Type B pancreatic cell (in vitro differentiated cells): ENCODE measurements at places on chromosomes 3 and 15.
A peak's percentile ranks its signal among the peaks of the same experiment; 100 is the strongest.

GRCh38 chr3:188345223-188345622, 191.3 kb downstream of the LPP start:
- DNase-seq, result no peak

DNA sequence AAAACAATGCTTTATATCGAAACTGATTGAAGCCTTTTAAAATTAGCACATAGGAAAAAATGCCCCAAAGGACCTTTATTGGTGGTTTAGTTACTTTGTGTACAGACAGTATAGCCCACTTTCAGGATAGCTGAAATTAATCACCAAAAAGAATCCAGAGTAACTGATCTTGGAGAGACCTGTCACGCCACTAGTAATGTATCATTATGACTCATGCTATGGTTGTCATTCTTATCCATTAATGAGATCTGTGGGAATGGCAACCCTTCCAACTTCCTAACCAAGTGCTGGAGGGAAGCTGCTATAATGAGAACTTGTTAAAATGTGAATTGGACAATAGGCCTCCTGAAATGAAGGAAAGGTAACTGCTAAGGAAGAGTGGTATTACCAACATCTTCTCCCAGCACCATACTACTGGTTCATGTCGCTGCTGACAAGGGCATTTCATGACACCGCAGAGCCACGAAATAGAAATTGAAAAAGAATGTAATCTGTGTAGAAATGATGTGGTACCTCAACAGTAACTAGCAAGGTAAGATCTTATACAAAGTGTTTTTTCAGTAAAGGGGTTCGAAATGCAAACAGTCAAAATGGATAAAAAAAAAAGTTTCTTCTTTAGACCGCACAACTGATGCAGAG, 7.1 kb upstream of the EMC4 start:
- no peak for DNase-seq

- DNase-seq, result no peak
Observed at GRCh38 chr3:43171748-43172147, 65.9 kb upstream of the POMGNT2 start.

- DNase-seq, result peak; percentile 90
Observed at GRCh38 chr3:120908030-120908794, at the start of gene STXBP5L. Gene STXBP5L, plus strand, starts transcription at chr3:120908205. Its CDS starts 1,374 bp downstream, at chr3:120909579.

DNA sequence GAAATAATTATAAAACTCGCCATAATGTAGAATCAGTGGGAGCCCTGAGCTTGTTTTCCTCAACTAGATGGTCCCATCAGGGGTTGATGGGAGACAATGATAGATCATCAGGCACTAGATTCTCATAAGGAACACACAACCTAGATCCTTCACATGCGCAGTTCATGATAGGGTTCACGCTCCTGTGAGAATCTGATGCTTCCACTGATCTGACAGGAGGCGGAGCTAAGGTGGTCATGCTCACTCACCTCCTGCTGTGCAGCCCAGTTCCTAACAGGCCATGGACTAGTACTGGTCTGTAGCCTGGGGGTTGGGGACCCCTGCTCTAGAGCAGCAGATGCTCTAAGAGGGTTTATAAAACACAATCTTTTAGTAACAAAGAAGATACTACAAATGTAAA, 183.6 kb downstream of the ANXA2 start:
- DNase-seq, result no peak

DNA sequence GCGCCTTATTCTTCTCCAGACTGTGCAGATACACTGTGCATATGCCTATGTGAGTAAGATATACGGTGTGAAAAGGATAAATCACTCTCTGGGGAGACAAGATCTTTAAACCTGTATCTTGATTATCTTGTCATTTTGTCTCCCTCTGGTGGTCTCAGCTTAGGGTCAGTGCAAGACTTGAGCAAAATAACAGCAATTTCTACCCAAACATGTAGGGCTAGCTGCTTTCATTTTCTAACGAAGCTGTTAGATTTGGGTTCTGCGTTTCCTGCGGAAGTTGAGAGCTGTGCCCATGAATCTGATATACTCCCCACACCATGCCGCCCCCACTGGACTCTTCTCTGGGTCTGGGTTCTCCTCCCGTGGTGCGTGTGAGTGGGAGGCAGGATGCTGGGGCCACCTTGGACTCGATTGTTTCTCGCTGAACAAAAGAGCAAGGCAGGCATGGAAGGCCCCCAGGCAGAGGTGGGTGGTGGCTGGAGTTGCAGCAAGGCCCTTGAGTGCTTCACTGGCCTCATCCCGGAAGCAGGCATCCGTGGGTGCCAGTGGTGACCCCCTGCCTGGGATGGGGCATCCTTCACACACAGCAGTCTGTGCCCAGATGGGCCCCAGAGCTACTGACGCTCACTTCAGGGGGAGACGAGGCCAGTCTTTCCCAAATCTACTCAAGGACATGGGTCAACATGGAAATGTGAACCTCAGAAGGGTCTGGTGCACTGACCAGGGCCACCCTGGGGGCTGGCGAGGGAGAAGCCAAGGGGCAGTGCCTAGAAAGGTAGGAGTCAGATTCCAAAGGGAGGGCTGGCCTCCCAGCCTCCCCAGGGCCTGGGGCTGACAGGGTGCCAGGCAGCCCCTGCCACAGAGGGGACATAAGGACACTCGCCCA, 179.6 kb downstream of the NSMCE3 start:
- no peak for DNase-seq

DNA sequence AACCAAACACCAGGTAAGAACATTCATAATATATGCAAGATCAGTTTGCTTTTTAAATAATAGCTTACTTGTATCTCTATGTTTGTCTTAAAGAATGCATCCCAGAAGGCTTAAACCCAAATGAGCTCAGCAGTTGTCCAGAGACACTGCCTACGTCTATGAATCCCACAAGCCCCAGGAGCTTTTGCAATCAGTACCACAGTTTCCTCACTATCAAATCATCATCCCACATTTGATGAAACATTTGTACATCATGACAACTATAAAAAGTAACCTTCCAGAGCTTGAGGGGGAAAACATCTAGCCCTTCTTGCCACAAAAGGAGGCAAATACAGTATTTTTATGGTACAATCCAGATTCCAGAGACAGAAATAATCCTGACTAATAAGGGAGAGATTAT, 63.7 kb downstream of the ATP8B4 start:
- DNase-seq, result no peak

- DNase-seq, result no peak
Observed at GRCh38 chr3:5122741-5123706, 932 bp downstream of the ARL8B start.

GRCh38 chr3:7144697-7145308, 283.9 kb downstream of the GRM7 start:
- no peak for DNase-seq

DNA sequence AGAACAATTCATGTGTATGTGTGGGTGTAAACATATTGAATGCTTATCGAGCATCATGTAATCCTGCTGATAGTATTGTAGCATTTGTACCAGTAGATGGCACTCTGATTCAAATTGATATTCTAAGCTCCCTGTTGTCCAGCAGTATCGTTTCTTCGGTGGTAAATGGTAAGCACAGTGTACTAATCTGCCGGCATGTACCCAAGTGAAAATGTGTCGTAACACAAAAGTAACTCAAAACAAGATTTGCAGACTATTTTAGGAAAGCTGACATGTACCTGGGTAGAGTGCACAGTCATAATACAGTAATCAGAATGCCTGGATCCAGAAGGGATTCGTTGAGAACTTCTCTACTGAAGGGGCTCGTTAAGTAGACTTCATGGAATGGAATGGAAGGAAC, 31.7 kb upstream of the MNS1 start:
- no peak for DNase-seq

- DNase-seq, result no peak
Observed at GRCh38 chr3:94293793-94294195, 230.9 kb downstream of the NSUN3 start.

DNA sequence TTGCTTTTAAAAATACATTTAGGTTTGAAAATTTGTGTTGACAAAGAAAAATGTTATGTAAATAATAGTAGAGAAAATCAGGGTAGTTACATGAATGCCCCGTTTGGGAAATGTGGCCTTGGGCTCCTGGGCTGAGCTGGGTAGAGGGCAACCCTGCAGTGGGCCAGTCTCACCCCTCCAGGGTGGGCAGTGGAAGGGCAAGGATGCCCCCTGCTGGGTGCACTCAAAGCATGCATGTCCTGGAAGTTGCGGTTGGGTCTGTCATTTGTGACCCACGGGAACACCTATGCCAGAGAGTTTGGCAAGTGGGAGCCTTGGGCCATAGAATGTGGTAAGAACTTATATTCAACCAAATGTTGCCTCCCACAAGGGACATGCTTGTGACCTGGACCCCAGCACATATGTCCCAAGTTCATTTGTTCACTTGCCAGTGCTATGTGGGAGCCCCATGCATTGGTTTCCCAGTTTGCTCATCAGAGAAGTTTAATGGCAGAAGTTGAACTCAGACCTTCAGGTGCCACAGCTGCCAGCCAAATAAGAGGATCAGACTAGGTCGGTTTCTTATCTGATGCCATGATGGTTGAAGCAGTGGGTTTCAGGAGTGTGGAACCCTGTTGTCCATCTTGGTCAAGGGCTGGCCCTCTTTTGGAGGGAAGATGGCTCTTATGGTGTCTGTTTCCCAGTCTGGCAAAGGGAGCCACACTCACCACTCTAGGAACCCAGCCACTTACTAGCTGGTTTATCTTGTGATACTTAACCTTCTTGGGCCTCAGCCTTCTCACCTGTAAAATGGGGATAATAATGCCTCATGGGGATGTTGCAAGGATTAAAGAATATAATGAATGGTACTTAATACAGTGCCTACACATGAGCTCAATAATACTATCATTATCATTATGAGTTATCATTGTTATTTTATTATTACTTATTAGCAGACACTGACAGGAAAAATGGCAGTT, 2.5 kb upstream of the PLCB2 start:
- no peak for DNase-seq

- DNase-seq, result no peak
Observed at GRCh38 chr3:141690431-141691072, 47.5 kb upstream of the RNF7 start.

GRCh38 chr3:123026565-123027291, 835 bp downstream of the SEMA5B start:
- DNase-seq, result peak; percentile 70

- DNase-seq, result no peak
Observed at GRCh38 chr3:143266927-143267326, 147.4 kb downstream of the CHST2 start.

DNA sequence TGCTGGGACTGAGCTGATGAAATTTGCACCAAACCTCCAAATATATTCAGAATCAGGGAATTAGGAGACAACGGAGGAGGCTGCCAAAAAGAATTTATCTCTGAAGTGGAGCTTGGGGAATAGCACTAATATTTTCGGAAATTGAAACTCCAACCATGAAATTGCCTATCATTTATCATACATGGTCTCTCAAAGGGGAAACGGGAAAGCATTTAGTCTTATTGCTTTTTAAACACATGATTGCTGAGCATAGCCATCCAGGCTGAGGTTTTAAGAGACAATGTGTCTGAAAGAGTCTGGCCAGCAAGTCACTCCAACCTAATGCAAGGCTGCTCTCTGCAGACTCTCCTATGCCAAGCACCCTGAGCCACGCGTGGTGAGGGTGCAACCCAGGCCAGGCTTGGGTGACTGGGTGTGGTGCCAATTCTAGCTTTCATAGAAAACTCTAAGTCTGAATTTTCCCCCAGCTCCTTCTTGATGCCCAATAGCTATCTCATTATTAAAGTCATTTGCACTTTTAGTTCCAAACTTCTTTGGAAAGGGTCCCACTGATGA, 200.2 kb downstream of the RPLP1 start:
- DNase-seq, result peak; percentile 48

DNA sequence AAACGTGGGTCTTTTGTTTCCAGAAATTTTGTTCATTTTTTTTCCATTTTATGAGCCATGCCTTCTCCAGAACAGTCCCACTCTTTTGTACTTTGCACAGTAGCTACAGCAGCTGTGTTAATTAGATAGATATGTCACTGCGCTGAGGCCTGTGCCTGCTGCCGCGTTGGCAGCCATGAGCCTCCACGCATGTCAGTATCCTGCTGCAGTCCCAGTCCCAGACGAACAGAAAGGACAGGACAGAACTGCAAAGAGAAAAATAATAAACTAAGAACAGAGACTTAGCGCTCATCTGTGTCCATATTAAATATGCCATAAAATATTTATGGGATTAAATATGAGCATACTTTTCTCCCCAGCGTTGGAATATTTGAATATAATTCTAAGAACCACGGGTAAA, 442.4 kb upstream of the RARB start:
- DNase-seq, result no peak

DNA sequence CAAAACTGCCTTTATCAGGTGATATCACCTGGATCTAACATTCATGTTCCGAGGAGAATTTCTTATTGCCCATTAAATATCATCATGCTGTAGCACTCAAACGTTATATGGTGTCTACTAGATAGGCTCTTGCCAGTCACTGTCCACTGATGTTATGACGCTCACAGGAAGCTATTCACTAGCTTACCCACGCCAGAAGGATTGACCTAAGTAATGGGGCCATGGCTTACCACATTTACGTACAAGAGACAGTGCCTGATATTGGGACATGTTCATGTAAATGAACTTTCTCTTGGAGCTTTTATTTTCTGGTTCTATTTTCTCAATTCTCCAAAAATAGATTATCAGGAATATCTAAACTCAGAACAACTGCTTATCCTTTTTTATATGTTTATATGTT, 91.7 kb upstream of the NAALADL2 start:
- DNase-seq, result no peak

DNA sequence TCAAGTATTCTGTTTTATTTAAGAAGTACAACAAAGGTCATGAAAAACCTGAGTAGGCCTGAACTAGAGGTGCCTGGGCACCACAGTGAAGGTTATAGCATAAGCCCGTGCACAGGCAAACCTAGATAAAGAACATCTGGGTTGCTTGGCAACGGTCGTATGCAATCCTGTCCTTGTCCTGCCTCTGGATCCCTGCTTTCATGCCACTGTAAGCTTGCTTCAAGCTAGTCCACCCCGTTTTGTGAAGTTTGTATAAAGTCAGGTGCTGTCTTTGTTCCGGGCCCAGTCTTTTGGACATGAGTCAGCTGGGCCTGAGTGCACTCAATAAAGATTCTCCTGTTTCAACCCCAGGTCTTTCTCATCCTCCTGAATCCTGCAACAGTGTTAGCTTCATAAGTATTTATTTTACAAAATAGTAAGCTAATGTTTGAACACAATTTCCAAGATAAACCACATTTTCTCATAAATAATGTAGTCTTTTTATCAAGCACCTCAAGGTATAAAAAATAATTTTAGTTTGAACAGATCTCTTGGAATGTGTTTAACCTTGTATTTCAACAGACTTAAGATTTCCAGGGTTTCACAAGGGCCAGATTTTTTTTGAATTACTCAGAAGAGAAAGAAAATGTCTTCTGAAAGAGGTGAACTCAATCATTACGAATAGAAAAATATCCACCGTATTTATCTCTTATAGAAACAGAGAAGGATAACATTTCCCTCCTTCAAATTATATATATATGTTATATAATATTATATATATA, 14.3 kb upstream of the SLC9C1 start:
- no peak for DNase-seq

DNA sequence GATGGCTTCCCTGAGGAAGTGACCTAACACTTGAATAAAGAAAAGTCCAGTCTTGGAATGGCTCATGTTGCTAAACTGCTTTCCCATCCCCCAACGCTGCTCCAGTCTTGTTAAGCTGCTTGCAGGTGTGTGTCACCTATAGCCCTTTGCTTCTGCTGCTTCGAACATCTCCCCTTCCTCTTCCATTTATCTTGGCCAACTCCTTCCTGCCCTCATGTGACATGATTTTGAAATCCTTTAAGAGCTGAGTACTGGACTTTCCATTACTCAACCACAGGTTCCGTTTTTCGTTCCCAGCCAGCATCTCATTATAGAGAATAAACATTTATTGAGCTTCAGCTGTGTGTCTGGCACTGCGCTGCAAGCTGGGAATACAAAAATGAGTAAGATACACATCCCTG, 1.7 kb downstream of the ATG7 start:
- DNase-seq, result no peak
